MG63 (cell line): ENCODE measurements at places on chromosomes 6 and 20. TPM values are rescaled to one million over a fixed set of nuclear protein-coding genes. Genes with fewer than 3 reads are reported as not detected.

Gene TSHZ2
- total RNA-seq, result not detected in 2 replicates

- DNase-seq, result no peak
Measured at GRCh38 chr20:20903773-20904500, 191.5 kb upstream of the RALGAPA2 start.

- DNase-seq, result peak; percentile 45
Measured at GRCh38 chr6:3822747-3823445, 26.3 kb upstream of the FAM50B start.

Gene TMEM200A
- 0.13 TPM in 1 of 2 replicates, not detected in the other for total RNA-seq

DNA sequence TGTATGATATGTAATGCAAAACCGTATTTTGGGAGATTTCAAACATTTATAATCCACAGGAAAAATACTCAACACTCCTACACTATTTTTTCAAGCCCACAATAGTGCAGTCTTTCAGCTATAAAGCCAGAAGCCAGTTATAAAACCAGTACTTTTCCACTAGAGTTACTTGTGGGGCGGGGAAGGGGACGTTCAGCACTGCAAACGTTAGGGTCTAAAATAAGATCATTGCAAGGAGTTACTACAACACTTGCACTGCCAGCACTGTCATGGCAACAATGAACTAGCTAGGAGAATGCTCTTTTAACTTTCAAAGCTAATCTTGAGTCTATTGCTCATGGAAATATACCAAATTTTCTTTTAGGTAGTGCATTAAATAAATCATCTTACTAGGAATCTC is 14.7 kb downstream of the SESN1 start:
- DNase-seq, result no peak

- DNase-seq, result no peak
Measured at GRCh38 chr6:128057541-128057940, 156.7 kb upstream of the THEMIS start.

DNA sequence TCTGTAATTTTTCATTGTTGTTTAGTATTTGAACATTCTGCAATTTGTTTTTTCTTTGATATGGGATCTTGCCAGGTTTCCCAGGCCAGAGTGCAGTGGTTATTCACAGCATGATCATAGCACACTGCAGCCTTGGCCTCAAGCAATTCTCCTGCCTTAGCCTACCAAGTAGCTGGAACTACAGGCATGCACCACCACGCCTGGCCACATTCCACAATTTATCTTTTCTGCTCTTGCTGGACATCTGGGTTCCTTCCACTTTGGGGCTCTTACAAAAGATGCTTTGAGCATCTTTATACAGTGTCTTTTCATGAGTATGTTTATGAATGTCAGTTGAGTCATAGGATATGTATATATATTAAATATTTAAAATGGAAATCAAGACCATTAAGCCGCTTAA is 42.0 kb downstream of the PGM3 start:
- peak; percentile 6 for DNase-seq

DNA sequence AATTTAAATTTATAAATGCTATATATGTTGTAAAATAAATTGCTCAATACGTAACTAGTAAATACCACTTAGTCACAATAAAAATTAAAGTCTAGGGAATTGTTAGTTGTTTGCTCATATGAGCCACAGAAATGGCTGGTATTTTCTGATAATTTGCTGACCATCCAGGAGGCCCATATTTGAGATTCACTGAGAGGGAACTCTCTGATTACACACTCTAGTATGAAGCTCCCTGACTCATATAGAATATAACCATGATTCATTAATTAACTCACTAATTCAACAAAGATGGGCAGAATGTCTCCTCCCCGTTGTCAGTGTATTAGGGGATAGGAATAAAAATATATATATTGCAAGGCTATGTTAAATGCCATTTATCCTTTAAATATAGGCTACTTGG is 46.6 kb upstream of the TMEM30A start:
- DNase-seq, result no peak

Gene GSTA2
- 0.63 TPM in 1 of 2 replicates, not detected in the other for total RNA-seq

- DNase-seq, result no peak
Measured at GRCh38 chr6:44999066-44999465, 329.1 kb upstream of the RUNX2 start.

GRCh38 chr6:75149240-75149639 is 56.6 kb downstream of the COL12A1 start:
- DNase-seq, result no peak

Gene SULF2
- total RNA-seq, result 0.20 and 2.0 TPM in 2 replicates

Gene ADGRF4
- total RNA-seq, result 0.79 and 2.2 TPM in 2 replicates

Gene MCHR2
- not detected in 2 replicates for total RNA-seq

Gene C20orf202
- total RNA-seq, result not detected in 2 replicates

Gene GPSM3
- total RNA-seq, result 0.10 and 0.20 TPM in 2 replicates

DNA sequence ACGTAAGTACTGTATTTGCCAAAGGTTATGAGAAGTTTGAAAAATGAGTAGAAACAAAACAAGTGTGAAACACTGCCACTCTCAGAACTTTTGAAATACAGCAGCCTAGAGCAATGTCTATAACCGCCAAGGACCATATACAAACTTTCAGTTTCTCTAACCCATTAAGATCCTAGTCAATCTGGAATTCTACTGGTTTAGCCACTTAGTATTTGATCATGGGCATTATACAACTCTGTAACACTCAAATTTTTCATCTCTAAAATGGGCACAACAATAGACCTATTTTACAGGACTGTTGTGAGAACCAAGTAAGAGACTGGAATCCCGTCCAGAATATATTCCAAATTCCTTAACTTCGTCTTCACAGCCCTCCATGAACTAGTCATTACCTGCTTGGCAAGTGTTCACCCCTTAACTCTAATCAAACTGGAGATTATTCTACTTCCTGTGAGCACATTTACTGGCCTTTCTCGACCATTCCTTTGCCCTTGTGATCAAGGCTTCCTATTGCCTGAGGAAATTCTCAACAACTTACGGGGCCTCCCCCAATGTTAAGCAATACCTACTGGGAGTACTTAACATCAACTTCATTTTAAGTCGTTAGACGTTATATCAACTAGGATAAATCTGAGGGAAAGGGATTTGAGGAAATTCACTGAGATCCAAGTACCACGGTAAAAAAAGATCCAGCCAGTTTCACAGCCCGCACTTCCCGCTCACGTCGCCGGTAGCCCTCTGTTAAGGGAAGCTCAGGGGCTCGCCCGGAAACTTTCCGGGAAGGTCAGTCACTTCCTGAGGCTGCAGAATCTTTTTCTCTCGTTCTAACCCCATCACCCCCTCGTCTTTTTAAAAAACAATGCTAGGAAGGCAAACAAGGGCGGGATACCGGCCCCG is 1.1 kb downstream of the EIF2S2 start:
- DNase-seq, result no peak

Gene MEI4
- not detected in 2 replicates for total RNA-seq

- no peak for DNase-seq
Measured at GRCh38 chr20:52943185-52943841, 28.8 kb upstream of the TSHZ2 start.

Gene FERMT1
- 1.5 TPM in 2 replicates for total RNA-seq

Gene EPHA7
- total RNA-seq, result 4.3 and 7.0 TPM in 2 replicates

Gene BPIFB2
- total RNA-seq, result not detected in 2 replicates

GRCh38 chr6:22133357-22133756 is 163.5 kb downstream of the PRL start:
- no peak for DNase-seq
